ENCODE measurements at places on chromosomes 2 and 18. TPM values are rescaled to one million over a fixed set of nuclear protein-coding genes. Genes with fewer than 3 reads are reported as not detected.

DNA sequence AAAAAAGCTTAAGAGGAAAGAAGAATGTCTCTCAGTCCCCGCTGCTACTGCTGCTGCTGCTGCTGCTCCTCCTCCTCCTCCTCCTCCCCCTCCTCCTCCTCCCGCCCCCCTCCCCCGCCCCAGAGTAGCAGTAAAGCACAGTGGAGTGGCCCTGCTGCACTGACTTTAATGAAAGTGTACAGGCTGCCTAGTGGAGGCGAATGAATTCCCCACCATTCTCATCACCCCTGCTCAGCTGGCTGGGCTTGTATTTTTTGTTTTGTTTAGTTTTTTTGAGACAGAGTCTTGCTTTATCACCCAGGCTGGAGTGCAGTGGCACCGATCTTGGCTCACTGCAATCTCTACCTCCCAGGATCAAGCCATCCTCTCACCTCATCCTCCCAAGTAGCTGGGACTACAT, 34.3 kb downstream of the GORASP2 start:
- no peak for DNase-seq

The GRB14 gene
- not detected for total RNA-seq

GRCh38 chr18:3848316-3848715, 398.3 kb downstream of the TGIF1 start:
- DNase-seq: no peak

The PPM1B gene
- 41.6 TPM for total RNA-seq

The DPYSL5 gene
- not detected for total RNA-seq

The PRSS56 gene
- not detected for total RNA-seq

DNA sequence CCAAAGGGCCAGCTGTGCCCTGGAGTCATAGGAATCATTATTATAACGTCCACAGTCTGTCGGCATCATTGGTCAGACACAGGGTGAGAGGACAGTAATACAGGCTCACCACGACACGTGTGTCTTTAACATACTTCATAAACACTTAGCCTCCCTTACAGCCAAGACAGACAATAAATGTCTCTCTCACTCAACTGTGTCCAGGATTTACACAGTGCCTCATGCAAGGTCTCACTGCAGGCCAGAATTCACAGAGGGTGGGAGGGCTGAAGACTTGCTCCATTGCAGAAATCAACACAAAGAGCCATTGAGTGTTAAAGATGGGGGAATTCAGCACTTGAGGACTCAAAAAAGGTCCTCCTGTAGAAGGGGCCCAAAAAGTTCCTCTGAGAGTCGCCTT, 210.5 kb downstream of the BCL2 start:
- no peak for DNase-seq

GRCh38 chr2:191255271-191255670, 10.1 kb downstream of the MYO1B start:
- DNase-seq: no peak

- DNase-seq: no peak
Observed at GRCh38 chr2:176822060-176822459, 390.5 kb upstream of the HNRNPA3 start.

The APCDD1 gene
- not detected for total RNA-seq

The ANO7 gene
- total RNA-seq: 1.4 TPM

GRCh38 chr2:119668546-119668945, 10.5 kb upstream of the TMEM177 start:
- no peak for DNase-seq

DNA sequence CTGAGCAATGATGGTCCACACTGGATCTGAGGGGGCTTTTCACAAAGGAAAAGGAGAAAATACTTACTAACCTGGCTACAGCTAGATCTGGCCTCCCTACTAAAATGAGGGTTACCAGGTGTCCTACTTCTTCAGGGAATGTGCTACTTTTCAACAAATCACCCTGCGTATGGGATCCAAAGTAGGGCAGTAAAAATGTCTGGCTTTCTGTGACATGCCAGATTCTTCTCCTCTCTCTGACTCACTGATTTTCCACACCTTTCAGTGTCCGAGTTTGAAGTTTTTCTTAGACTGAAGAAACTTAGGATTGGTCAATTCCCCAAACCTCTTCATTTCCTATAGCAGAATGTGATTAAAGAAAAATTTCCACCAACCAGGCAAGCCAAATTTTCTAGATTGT, 71.2 kb downstream of the SLC8A1 start:
- no peak for DNase-seq

- no peak for DNase-seq
Observed at GRCh38 chr2:231222318-231223000, 24.0 kb downstream of the ARMC9 start.

The ATIC gene
- 256 TPM for total RNA-seq

The IL36B gene
- not detected for total RNA-seq

GRCh38 chr2:60962528-60962927, 55.0 kb upstream of the PEX13 start:
- no peak for DNase-seq

- no peak for DNase-seq
Observed at GRCh38 chr2:159445307-159445706, 158.8 kb upstream of the WDSUB1 start.

The SNTG2 gene
- total RNA-seq: 0.67 TPM

DNA sequence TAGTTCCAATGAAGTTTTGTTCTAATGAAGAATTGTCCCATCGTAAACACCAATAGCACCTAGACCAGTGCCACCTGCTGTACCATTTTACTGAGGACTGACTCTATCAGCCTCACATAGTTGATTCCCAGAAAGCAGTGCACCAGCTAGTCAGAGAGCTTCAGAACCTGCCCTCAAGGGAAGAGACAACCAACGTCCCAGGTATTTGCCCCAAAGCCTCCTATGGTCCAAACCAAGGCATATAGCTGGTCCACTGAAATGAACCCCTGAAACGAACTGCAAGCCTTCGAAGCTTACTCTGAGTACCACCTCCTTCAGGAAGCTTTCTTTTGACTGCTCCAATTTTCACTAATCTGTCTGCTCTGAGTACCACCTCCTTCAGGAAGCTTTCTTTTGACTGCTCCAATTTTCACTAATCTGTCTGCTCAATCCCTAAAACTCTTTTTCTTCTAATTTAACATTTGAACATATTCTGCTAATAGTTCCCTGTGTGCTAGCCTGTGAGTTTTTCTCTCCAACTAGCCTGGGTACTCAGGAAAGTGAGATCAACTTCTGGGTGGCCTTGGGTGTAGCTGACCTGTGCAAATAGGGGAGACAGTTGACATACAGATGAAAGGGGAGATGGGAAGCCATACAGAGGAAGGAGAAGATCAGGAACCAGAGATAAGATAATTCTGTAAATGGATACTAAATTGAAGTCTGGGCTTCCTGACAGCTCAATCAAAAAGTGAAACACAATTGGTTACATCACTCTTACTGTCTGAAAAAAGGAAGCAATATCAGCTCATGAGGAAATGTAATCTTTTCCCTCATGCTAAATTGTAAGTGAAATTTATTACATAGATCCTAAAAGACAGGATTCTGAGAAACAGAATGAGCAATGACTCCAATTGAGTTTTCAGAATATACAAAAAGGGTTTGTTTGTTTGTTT, 33.5 kb upstream of the EML4 start:
- DNase-seq: no peak

- DNase-seq: no peak
Observed at GRCh38 chr2:36780231-36780839, 83.8 kb downstream of the VIT start.

The C1GALT1C1L gene
- not detected for total RNA-seq
